SIG-M5 (cell line): ENCODE measurements at places on chromosomes 5 and 9.
A peak's percentile ranks its signal among the peaks of the same experiment; 100 is the strongest.

GRCh38 chr9:112348257-112349007 is 15.0 kb upstream of the PTBP3 start:
- DNase-seq: no peak

- no peak for DNase-seq
Observed at GRCh38 chr5:96893342-96893741, 17.0 kb downstream of the ERAP2 start.

- no peak for DNase-seq
Observed at GRCh38 chr9:76419782-76420380, 25.7 kb upstream of the RFK start.

- DNase-seq: no peak
Observed at GRCh38 chr5:129658801-129659200, 89.1 kb upstream of the MINAR2 start.

DNA sequence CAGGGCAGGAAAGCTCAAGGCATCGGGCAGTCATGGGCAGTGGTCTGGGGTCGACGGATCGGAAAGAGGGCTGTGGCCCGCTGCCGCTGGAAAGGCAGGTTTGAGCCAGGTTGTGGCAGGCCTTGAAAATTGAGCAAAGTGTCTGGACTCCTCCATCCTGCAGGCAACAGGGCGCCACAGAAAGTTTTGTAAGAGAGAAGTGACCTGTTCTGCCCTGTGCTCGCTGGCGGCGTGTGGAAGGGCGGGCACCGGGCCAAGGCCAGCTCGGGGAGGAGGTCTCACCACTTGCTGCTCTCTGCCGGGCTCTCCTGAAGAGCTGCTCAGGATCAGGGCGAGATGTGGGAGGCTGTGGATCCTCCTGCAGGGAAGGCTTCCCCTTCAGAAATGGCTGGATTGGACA is 41.4 kb upstream of the FAT2 start:
- DNase-seq: no peak

DNA sequence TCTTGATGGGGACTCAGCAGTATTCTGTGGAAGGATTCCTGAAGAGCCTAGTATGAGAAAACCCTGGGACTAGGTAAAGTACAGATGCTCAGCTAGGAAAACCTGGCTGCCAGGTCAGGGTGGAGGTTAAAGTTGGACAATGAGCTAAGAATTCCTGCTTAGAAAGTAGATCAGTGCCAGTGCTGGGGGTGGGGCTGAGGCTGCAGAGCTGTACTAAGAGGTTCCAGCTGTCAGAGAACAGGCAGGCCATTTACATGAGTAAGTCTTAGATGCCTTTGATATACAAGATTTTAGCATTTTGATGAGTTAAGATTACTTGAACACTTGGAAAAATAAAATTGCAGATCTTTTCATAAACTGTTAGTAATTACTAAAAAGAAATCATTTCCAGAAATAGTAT is 332.3 kb upstream of the NUDT12 start:
- no peak for DNase-seq

GRCh38 chr9:98698856-98699255 is 9.9 kb downstream of the GABBR2 start:
- DNase-seq: no peak

- DNase-seq: no peak
Observed at GRCh38 chr9:110081395-110081794, 126.6 kb downstream of the C9orf152 start.

DNA sequence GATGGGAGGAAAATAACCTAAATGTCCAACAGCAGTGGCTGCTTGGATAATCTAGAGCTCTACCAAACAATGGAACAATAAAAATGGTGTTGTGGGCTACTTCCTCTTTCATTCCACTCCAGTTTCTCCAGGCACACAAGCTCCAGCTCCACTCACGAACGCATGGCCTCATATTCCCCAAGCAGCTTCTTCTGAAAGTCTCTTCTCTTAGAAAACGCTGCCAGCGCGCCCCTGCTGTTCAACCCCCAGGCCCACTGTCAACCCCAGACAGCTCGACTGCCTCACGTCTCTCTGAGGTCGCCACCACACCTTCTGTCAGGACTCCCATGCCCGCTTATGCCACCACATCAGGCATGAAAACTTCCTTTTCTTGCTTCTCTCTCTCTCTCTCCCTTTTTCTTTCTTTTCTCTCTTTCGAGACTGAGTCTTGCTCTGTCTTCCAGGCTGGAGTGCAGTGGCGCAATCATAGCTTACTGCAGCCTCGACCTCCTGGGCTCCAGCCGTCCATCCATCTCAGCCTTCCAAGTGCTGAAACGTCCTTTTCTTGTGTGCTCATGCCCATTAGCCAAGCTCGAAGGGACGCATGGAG is 16.2 kb downstream of the OR2V2 start:
- DNase-seq: peak; percentile 37

DNA sequence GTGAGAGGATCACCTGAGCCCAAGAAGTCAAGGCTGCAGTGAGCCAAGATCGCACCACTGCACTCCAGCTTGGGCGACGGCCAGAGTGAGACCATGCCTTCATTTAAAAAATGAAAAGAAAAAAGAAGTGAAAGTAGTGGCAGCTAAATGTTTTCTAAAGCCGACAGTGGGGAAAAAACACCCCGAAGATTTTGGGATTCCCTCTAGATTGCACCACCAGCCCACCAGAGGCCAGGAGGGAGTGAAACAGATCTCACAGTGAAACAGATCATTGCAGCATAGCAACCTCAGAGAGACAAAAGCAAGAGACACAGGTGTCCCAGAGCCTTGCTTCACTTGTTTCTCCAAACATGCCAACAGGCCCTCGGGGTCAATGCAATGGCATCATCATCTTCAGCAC is 156.8 kb downstream of the PAX5 start:
- DNase-seq: no peak

DNA sequence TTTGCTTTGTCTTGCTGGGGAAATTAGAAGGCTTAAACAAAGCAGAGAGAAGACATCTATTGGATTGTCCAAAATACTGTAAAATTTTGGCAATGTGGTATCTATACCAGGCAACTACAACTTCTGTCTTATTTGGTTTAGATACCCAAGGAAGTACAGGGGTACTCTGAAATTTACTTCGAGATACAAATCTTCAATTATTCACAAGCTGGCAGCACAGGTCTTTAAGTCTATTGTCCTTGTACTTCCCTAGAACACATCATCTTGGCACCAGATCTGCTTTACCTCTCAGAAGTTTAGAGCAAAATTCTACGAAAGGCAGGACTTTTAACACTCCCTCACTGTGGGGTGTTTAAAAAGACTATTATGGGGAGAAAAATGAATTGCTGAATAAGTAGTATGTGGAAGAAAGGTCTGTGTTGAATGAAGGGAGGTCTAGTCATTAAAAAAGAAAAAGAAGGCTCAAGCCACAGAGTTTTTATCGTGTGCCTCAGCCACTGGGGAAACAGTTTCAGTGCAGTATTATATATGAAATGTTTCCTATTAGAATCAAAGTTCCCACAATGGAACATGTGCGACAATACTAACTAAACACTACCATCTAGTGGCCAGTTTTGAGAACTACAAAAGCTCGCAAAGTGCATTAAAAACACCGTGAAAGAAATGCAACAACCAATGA is 93.7 kb downstream of the PDE4D start:
- no peak for DNase-seq

DNA sequence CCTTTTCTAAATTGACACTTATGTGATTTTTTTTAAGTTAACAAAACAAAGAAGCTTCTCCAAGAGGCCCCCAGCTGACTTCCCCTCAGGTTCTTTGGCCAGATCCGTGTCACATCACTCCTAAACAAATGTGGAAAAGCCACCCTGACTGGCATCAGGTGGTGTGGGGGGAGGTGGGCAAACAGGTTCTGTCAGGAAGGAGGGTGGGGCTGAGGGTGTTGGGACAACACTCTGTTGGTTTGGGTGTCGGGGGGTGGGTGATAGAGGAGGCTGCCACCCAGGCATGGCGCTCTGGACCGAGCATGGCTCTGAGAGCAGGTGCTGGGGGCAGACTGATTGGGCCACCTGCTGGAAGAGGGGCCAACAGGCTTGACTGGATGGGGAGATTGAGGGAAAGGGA is 210.9 kb downstream of the HSPA4 start:
- no peak for DNase-seq

GRCh38 chr9:18829873-18830272 is 203.1 kb downstream of the SAXO1 start:
- DNase-seq: no peak

GRCh38 chr5:36656556-36656955 is 50.1 kb downstream of the SLC1A3 start:
- DNase-seq: no peak

DNA sequence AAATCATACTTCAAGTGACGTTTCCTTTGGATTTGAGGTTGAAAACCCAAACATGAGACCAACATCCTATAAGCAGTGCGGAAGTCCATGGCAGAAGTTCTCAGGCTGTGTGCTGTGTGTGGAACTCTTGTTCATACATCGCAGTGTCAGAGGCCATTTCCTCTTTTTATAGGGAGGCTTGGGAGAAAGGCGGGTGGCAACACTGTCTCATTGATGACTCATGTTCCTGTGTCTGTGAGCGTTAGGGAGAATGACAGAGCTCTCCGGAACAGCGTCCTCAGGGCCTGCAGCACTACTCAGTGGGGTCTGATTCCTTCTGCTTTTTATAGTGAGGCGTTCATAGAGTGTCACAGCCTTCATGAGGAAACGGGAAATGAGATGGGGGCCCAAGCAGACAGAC is 98.8 kb upstream of the BASP1 start:
- DNase-seq: peak; percentile 99

GRCh38 chr5:105917189-105917588 is 1753.5 kb downstream of the EFNA5 start:
- no peak for DNase-seq

DNA sequence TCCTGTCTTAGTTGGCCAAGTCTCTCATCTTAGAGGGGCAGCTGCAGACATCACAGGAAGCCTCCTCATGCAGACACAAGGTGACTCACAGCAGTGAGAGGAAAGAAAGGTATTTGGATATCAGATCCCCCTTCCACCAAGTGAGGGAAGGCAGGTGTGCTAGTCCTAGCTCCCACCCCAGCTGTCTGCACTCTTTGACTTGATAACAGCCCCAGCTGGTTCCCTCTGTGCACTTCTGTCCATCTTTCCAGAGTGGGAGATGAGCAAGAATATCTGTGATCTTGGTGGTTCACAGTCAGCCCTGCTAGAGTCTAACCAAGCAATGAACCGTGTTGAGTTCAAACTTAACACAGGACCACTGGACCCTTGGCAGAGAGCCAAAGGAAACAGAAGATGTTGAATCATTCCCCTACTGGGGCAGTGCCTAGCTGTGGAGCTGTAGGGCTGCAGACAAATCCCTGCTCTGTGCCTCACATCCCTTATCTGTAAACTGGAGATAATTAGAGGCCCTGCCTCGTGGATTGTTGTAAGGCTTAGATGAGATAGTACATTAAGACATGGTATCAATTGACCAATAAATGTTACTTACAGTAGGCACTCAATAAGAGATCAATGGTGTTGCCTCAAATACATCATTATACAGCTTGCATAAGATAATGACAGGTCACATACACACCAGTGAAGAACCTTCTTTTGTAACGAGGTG is 39.1 kb downstream of the SH3RF2 start:
- no peak for DNase-seq
